PC-3 (cell line): ENCODE measurements at places on chromosomes 11 and 22. TPM values are rescaled to one million over a fixed set of nuclear protein-coding genes. Genes with fewer than 3 reads are reported as not detected.
A peak's percentile ranks its signal among the peaks of the same experiment; 100 is the strongest.

Gene TPP1
- total RNA-seq, result 21.6 and 48.3 TPM in 2 replicates

Gene CSTF3
- total RNA-seq, result 18.5 and 30.0 TPM in 2 replicates

Gene RASGRP2
- total RNA-seq, result not detected in 2 replicates

Gene FOLR1
- total RNA-seq, result 0.36 TPM in 1 of 2 replicates, not detected in the other

Gene KCNQ1
- 0.40 and 3.0 TPM in 2 replicates for total RNA-seq

DNA sequence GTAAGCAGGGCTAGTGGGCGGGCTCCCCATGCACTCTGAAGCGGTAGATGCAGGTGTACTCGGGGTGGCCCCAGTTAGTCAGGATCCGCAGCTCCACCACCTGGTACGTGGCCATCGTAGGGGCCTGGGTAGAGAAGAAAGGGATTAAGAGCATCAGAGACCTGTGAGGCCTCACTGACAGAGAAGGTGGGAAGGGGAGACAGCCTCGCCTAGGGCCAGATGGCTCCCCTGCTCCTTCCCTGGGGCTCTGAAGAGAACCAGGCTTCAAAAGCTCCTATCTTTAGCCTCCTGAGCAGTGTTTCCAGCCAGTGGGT, 19.6 kb downstream of the SUN2 start:
- no peak for DNase-seq

DNA sequence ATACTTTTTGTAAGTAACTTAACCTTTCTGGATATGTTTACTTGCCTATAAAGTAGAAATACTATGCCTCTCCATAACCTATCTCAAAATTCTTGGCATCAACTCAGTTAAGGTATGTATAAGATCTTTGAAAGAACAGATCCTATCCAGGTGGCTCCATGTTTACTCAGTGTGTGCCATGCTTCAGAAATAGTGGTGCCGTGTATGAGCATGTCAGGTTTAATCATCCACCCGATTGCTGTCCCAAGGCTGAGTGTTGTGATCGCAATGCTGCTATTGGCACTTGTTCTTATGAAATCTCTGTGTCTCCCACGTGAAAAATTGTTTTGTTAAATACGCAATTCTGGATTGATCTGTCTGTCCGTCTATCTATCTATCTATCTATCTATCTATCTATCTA, 85.9 kb upstream of the SNX19 start:
- DNase-seq, result peak; percentile 37

DNA sequence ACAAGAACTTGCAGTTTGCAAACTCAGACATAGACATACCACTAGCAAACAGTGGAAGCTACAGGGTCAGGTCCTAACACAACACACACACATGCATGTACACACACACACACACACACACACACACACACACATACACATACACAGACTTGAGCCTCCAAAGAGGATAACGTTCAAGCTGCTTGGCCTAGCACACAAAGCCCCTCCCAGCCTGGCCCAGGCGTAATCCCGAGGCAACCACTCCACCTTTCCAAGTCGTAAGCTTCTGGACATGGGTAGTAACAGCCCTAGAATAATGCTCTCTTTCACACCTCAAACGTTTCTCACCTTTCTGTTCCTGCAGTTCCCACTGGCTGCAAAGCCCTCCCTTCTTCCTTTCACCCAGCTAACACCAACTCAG, 88.6 kb downstream of the LARGE1 start:
- DNase-seq, result no peak

- DNase-seq, result no peak
Observed at GRCh38 chr11:13135385-13136271, 126.5 kb downstream of the RASSF10 start.

GRCh38 chr11:132646890-132647289, 885.4 kb downstream of the OPCML start:
- DNase-seq, result no peak

DNA sequence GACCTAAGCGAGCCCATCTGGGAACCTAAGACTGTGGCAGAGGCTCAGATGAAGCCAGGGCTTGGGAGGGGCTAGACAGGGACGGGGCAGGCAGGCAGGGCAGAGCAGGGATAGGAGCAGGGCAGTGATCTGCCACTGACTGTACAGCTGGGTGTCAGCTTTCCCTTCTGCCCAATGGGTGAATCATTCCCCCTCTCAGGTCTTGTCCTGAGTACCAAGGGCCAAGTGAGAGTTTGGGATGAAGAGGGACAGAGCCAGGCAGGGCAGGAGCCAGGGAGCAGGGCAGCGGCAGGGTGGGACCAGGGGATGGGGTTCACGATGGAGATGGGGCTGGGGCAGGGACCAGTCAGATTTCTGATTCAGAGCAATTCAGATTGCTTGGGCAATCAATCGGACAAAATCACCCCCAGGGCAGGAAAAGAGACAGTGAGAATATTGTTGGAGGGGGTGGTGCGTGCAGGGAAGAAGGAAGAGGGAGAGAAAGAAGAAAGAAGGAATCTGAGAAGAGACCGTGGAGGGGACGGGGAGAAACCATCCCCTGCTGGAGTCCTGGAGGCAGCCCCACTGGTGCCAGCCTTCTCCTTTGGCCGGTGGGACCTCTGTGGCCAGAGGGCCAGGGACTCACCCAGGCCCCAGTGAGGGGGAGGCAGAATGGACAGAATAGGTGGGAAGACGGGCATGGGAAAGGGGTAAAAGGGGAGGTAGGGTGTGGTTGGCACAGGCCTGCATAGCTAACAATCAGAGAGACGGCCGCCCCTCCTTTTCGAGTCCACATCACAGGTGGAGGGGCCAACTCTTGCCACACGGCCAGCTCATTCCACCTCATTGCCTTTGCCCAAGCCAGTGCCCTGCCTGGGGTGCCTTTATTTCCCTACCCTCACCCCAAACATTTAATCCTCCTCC, 47.2 kb downstream of the CYTH4 start:
- DNase-seq, result peak; percentile 75
